Hematopoietic multipotent progenitor cell (in vitro differentiated cells): ENCODE measurements at places on chromosomes 3 and 15.

GRCh38 chr3:127651516-127652172, 21.1 kb upstream of the ABTB1 start:
- DNase-seq: no peak

GRCh38 chr15:72182673-72183072, 14.9 kb downstream of the GRAMD2A start:
- no peak for DNase-seq

- no peak for DNase-seq
Observed at GRCh38 chr3:138296639-138297038, 33.0 kb downstream of the NME9 start.

DNA sequence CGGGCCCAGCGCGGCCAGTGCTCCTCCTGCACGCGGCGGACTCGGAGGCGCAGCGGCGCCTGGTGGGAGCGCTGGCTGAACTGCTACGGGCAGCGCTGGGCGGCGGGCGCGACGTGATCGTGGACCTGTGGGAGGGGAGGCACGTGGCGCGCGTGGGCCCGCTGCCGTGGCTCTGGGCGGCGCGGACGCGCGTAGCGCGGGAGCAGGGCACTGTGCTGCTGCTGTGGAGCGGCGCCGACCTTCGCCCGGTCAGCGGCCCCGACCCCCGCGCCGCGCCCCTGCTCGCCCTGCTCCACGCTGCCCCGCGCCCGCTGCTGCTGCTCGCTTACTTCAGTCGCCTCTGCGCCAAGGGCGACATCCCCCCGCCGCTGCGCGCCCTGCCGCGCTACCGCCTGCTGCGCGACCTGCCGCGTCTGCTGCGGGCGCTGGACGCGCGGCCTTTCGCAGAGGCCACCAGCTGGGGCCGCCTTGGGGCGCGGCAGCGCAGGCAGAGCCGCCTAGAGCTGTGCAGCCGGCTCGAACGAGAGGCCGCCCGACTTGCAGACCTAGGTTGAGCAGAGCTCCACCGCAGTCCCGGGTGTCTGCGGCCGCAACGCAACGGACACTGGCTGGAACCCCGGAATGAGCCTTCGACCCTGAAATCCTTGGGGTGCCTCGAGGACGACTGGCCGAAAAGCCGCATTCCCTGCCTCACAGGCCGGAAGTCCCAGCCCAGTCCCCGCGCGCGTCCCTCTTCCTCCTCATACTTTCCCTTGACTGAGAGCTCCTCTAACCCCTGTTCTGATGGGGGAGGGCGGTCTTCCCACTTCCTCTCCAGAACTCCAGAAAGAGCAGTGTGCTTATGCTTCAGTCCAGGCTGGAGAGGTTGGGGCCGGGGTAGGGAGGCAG, 1.4 kb upstream of the IL17RC start:
- DNase-seq: peak; percentile 52

GRCh38 chr3:123153125-123154019, 48.4 kb upstream of the SEC22A start:
- no peak for DNase-seq

DNA sequence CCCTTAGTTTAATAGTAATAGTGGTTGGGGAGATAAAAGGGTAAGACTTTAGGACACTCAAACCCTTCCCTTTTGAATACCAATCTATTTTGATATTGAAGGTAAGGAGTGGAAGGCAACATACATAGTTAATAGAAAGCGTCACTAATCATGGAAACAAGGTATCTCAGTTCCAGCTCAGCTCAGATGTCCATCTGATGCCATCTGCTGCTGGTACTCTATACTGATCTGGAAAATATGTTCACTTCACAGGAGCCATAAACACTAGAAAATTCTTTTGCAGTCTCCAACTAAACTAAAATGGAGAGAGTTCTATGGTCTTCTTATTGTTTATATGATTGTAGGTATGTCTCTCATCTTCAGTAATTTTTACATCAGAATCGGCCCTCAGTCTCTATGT, 1777.1 kb downstream of the OTOL1 start:
- DNase-seq: no peak

DNA sequence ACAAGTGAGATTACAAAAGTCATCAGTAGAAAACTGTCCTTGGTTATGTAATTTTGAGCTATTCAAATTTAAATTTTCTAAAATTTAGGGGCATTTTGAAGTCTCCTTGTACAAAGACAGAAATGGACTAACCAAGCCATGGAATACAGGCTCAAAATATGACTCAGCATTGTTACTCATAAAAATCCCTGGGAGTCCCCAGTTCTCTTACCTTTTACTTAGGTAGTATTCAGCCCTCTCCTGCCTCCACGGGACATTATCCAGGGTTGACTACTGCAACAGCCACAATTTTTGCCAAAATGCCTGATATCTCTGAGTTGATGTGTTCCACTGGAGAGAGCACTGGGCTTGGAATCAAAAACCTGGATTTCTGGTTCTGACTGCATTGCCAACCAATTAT, 25.0 kb downstream of the CLDN18 start:
- DNase-seq: no peak

- DNase-seq: no peak
Observed at GRCh38 chr3:82053236-82053635, 291.8 kb upstream of the GBE1 start.

GRCh38 chr3:172268868-172269267, 179.4 kb downstream of the GHSR start:
- no peak for DNase-seq

- peak; percentile 73 for DNase-seq
Observed at GRCh38 chr15:64443747-64444621, 16.4 kb upstream of the ZNF609 start.

- no peak for DNase-seq
Observed at GRCh38 chr15:76274821-76275220, 36.4 kb downstream of the ETFA start.

DNA sequence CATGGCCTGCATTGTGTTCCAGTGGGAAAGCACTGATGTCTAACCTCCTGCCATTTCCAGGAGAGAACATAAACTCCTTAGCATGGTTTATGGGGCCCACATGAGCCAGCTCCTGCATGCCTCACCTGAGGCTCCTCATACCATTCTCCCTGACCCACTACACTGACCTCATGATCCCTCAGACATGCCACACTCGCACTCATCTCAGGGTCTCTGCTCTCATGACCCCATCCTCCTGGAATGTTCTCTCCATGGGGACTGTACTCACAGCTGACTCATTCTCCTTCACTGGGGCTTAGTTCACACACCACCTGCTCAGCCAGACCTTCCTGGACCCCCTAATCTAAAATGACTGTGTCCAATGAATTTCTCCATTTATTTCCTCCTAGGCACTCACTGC, 4.0 kb upstream of the LMCD1 start:
- no peak for DNase-seq

GRCh38 chr15:73391128-73391872, 22.5 kb upstream of the HCN4 start:
- no peak for DNase-seq

- no peak for DNase-seq
Observed at GRCh38 chr15:42146551-42147430, 9.6 kb downstream of the PLA2G4F start.

GRCh38 chr3:173750095-173750494, 352.6 kb downstream of the NLGN1 start:
- no peak for DNase-seq

GRCh38 chr15:48596841-48597240, 48.7 kb downstream of the FBN1 start:
- no peak for DNase-seq

DNA sequence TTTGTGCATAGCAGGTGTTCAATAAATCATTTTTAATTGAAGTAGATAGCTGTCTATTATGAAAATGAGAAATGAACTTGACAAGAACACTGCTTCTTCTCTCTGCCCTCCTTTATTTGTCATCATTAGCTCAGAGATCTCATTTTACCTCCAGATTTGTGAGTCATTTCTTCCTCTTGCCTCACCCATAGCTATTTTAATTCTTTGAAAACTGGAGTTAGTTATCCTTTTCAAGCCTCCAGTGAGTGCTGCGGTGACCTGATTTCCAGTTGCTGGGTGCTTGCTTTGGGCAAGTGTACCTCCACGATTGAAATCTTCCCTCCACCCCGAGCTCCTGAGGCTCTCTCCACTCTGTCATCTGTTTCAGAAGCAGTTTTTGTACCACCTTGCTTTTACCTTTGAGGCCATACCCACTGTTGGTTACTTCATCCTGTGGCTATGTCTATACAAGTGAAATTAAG, 114.6 kb downstream of the NFKBIZ start:
- DNase-seq: no peak

- DNase-seq: no peak
Observed at GRCh38 chr3:57006949-57007419, 53.5 kb upstream of the SPATA12 start.

DNA sequence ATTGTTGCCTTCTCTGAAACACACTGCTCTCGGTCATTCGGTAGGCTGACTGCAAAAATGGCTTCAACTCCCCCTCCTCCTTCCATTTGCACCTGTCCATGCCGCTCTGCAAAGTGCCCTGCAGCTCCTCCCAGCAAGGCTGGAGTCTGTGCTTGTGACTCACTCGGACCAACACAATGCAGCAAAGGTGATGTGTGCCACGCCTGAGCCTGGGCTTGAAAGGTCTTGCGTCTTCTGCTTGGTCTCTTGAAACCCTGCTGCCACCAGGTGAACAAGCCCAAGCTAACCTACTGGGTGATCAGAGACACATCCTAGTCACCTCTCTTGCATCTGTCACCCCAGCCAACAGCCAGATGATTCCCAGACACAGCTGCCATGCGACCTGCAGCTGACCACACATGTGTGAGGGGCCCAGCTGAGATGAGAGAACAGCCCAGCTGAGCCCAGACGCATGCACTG, 71.1 kb downstream of the MGLL start:
- DNase-seq: no peak

DNA sequence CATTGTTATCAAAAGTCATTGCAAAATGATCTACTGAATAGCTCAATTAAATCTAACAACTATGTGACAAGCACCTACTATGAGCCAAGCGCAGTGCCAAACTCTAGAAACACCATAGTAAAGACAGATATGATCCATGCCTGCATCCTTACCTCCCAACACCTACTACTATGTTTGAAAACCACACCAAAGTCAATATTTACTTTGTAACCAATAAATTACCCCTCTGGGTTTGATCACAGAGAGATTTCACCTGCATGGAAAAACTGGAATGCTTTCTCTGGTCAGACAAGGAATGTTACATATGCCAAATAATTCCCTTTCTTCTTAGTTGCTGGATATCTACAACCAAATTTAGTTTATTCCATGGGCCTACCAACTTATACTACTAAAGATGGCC, 422.2 kb downstream of the FHIT start:
- no peak for DNase-seq

DNA sequence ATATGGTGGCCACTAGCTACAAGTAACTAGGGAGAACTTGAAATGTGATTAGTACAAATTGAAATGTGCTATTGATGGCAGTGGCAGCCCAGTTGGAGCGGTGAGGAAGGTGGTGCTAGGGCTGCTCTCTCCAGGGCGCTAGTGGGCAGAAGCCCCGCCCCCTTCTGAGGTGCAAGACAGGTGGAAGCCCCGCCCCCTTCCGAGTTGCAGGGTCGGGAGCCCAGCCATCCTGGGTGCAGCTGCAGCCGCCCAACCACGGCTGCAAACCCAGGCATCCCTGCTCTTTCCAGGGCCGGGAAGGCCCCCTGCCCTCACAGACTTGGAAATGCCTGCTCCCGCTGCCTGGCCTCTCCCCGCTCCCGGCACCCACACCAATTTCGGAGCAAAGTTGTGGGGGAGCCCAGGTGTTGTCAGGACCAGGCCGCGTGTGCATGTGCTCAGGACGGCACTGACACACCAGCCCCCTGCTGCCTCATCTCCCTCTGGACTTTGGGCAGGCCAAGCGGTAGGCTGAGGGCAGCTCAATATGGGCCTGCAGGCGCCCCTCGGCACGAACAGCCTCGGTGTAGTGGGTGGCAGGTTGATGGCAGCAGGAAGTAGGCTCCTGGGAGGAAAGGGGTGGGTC, 10.0 kb downstream of the ATR start:
- no peak for DNase-seq

DNA sequence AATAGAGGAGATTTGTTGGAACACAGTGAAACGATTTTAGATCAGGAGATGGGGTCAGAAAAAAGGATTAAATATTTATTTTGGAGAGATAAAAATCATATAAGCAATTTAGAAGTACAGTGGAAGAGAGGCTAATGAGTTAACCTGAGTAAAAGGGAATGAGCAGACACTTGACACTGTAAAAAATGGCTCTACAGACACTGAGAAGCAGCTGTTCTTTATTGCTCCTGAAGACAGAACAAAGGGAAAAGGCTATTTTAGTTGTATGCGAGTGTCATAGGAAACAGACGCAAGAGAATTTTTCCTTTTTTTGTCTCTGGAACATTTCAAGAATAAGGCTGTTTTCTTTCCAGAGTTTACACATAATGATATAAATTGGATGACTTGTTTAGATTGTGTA, 34.3 kb downstream of the ASTE1 start:
- DNase-seq: no peak
